ENCODE measurements at places on chromosomes 2 and 18.

GRCh38 chr18:39959839-39960238 lies 1995.2 kb upstream of the PIK3C3 start:
- no peak for DNase-seq

GRCh38 chr2:207284556-207285472 lies 119.1 kb upstream of the KLF7 start:
- DNase-seq: no peak

DNA sequence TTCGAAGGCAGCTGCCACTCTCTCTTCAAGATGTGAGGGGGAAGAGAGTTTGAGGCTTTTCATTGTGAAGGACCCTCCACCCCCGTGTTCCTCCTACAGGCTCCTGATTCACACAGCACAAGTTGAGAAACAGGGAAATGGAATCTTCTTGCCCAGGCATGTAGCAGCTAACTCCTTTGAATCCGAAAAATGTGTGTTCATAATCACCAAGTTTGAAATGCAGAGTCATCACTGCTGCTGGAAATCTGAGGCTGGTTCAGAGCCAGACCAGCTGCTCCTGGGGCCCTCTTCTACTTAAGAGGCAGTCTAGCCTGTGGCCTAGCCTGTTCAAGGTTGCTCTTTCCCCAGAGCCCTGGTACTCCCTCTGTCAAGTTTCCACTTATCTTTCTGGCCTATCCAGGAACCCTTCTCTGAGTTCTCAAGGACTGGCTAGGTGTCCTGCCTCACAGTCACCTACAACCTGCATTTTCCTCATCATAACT lies 166.4 kb downstream of the TMEM247 start:
- DNase-seq: no peak

DNA sequence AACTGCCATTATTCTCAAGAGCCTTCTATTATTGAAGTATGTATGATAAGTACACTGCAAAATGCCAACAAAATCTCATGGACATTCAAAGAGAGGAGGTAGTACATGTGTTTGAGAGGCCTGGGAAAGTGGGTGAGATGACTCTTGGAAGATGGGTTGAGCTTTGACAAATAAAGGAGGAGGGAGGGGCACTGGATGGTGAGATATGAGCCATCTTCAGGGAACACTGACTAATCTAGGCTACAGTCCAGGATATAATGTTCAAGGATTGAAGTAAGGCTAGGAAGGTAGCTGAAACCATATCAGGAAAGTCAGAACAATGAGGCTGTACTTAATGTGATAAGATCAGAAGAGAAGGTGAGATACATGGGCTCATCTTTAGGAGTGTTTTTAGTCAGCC lies 559.7 kb downstream of the ZEB2 start:
- DNase-seq: no peak

DNA sequence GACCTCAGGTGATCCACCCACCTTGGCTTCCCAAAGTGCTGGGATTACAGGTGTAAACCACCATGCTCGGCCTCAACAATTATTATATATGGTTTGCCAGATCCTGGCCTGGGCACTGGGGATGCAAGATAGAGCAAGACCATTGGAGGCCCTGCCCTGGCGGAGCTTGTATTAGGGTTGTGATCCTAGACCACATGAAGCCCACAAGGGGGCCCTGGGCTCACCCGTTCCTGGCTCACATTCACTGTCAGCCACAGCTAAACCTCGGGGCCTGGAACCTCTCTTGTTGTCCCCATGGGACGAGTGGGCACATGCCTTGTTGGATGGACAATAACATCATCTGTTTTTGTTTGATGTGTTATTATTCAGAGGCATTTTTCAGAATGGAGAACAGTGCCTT lies 14.9 kb downstream of the HPCAL1 start:
- DNase-seq: no peak

GRCh38 chr2:205689820-205690219 lies 7.5 kb downstream of the NRP2 start:
- DNase-seq: no peak

DNA sequence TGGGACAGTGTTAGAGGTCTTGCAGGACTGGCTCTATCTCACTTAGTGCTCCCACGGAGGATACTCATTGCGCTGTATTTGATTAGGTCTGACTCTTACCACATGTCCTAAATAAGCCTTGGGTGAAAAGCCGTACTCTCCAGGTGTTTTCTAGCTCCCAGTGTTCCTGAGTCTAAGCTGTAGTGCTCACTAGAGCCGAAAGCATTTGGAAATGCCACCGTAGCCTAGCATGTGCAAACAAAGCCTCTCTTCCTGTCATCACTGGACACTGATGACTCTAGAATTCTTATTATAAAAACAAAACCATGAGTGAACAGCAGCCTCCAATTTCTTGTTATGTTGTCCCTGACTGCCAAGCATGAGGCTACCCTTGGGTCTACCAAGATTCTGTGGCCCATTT lies 206.2 kb downstream of the TPGS2 start:
- no peak for DNase-seq

DNA sequence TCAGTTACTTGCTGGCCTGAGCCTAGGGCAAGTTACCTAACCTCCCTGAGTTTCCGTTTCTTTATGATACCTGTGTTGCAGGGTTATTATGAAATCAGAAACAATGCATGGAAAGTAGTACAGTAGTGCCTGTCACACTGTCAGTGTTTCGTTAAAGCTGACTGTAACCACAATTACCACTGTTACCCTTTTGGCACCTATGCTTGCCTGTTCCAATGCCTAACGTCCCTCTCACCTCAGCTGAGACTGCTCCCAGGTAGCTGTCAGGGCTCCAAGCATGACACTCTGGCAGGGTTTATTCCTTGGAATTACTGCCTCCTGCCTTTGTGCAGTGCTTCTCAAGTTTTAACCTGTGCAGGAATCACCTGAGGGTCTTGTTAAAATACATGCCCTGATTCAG lies 135.2 kb upstream of the RBMS1 start:
- DNase-seq: no peak

- no peak for DNase-seq
These were observed 43.1 kb upstream of the LONRF2 start for GRCh38 chr2:100365434-100365833.

DNA sequence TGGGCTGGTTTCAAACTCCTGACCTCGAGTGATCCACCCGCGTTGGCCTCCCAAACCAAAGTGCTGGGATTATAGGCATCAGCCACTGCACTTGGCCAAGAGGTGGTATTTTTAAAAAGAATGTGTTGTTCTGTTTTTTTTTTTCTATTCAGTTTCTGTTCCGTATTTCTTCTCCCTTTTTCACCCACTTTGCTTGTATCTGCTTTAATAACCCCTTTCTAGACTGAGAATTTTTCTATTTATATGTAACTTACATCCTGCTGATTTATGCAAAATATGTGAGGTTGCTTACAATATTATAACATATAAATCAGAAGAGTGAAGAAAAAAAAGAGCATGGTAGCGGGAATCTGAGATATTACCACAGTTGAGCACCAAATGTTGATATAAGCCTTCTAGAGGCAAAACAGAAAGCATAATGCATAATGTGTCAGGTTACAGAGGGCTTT lies 17.2 kb upstream of the LYPD6B start:
- no peak for DNase-seq

- no peak for DNase-seq
These were observed 329.8 kb upstream of the MYT1L start for GRCh38 chr2:2660789-2661355.

DNA sequence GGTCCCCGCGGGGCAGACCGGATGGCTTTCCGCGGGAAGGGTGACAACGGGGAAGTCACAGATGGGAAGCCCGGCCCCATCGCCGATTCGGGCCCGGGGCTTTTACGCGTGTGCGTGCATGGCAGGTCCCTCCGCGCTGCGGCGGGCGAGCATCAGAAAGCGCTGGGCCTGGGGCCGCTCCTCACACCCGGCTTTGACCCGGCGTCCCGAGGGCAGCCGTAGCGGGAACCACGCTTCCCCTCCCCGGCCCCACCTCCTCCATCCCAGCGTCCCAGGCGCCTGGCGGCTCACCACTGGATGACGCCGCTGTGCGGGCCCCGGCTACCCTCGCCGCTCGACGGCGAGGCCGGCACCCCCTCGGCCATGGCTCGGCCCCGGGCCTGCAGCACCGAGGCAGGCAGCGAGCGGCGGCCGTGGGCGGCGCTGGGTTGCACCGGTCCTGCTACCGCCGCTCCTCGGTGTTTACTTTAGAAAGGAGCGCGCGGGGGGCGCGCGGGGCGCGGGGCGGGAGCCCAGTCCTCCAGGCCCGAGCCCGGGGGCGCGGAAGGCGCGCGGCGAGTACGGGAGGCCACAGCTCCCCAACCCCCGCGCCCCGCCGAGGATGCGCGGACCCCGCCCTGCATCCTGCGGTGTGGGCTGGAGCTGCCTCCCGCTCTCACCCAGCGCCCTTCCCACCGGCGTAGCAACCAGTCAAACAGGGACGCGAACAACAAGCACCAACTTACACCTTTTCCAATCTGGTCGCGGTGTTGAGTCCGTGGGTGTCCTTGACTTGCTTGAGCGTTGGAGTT lies 806 bp downstream of the RFX8 start:
- DNase-seq: peak; percentile 1

DNA sequence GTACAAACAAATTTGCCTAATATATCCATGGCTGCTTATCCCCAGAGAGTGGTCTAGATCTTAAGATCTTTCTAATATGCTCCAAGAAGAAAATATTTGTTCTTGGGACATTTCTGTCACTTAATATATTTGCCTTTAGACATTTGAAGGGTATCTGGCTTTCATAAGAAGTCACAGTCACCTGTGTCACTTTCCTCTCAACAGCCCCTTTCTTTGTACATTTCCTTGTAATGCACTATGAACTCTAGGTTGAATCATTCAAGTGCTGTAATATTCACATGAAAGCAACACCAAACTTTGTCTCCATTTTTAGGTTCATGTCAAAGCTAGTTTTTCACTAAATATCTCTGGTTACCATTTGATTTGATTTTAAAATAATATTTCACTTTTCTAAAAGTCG lies 41.4 kb upstream of the NABP1 start:
- DNase-seq: no peak

DNA sequence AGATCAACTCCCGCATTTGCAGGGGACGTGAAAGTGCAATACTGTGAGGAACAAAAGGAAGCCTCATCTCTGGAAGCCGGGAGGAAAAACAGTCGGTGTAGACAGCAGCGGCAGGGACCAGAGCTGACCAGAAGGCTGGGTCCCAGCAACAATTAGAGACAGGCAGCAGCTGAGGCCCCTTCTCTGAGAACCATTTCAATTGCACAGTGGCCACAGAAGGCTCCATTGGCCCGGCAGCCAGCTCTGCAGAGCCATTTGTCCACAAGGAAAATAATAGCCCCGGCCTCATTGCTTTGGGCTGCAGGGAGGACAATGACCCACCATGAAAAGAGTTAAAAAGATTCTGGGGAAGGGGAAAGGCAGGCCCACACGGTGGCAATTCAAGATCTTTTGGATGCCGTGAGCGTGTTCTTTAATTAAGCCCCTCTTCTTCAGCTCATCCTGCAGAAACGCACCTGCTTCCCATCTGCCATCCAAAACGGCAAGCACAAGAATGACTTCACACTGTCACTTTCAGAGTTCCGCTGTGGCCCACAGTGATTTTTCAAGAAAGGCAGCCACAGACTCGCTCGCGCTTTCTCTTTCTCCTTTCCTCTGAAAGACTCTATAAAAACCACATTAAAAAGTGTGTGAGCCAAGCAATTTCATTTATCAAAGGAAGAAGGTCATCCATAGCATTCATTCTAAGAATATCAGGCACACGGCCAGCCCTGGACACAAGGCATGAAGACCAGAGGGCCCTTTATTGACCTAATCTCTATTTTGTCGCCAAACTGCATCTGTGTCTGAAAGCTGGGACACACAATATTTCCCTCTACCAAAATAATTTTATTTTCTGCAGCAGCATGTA lies 293.6 kb downstream of the SOX11 start:
- no peak for DNase-seq

DNA sequence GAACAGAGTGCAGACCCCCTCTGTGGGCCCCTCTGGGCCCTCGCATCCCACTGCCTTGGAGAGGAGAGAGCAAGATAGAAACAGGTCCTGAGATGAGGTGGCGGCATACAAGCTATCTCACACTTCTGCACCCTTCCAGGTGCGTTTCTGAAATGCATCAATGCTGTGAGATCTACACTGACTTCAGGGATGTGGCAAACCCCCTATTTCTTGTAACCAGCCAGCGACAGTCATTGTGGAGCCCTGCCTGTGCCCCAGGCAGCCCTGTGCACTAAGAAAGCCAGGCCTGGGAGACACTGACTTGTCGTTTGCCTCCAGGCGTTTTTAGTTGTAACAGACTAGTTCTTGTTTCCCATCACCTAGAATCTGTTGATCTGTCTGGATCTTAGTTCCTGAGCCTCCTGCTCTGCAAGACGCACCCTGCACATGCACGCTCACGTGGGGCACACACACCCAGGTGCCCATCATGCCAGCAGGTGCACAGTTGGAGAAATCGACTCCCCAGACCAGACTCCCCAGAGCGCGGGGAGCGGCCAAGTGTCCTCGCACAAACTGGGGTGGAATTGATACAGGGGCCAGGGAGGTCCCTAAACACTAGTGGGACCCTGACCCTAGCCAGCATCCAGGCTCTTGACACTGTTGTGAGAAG lies 238.0 kb downstream of the FAM210A start:
- no peak for DNase-seq

GRCh38 chr2:65281627-65282351 lies 54.2 kb downstream of the ACTR2 start:
- DNase-seq: no peak

DNA sequence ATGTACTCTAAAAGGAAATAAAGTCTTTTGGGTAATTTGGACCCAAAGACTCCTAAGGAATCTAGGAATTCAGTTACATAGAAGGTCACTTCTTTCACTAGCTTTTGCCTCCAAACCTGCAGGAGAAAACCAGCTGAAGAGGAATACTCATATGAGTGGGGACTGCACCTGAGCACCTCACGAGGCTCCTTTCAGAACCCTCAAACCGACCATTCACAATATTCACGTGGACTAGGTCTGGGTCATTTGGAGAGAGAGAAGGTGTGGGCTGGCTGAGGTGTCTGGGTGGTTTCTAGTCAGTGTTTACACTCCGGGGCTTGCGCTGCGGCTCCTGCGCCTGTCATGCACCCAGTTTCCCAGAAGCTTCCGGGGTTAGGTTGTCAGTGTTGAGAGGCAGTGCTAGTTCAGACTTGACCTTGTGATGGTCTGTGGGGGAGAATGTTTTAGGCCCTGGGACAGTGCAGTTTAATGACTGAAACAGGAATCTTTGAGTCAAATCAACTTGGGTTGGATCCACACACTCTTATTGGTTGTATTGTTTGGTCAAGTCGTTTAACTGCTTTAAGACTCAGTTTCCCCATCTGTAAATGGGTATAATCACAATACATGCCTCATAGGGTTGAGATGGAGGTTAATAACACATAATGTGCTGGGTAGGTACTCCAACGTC lies 78.4 kb downstream of the LIMS1 start:
- peak; percentile 26 for DNase-seq

- no peak for DNase-seq
These were observed 104.6 kb downstream of the LDLRAD4 start for GRCh38 chr18:13323186-13323585.

- DNase-seq: no peak
These were observed 3.5 kb downstream of the PRLH start for GRCh38 chr2:237569896-237570295.

DNA sequence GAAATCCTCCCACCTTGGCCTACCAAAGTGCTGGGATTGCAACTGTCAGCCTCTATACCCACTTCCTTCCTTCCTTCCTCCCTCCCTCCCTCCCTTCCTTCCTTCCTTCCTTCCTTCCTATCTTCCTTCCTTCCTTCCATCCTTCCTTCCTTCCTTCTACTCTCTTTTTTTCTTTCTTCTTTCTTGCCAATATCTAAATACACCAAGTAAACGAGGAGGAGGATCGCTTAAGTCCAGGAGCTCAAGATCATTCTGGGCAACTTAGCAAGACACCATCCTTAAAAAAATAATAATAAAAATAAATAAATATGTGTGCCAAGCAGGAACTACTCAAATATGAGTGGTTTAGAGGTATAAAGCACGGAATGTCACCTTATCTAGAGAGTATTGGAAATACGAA lies 249.4 kb upstream of the TRIB2 start:
- no peak for DNase-seq

- no peak for DNase-seq
These were observed 93.4 kb downstream of the GLI2 start for GRCh38 chr2:120828829-120829632.

Data from stimulated activated CD4-positive, alpha-beta T cell treated with anti-CD3 and anti-CD28 coated beads, Interleukin-1b, Interleukin-23, amount 100 ng/mL, for 24 hours (primary cell).